ENCODE measurements at places on chromosomes 6 and 20. TPM values are rescaled to one million over a fixed set of nuclear protein-coding genes. Genes with fewer than 3 reads are reported as not detected.

The SLPI gene
- total RNA-seq, result 118 TPM

The PPP2R5D gene
- 51.9 TPM for total RNA-seq

GRCh38 chr6:6386010-6386409 is 65.5 kb upstream of the F13A1 start:
- DNase-seq, result no peak

The SLC22A3 gene
- total RNA-seq, result 15.8 TPM

The VIP gene
- total RNA-seq, result not detected

The RNF217 gene
- 35.0 TPM for total RNA-seq

DNA sequence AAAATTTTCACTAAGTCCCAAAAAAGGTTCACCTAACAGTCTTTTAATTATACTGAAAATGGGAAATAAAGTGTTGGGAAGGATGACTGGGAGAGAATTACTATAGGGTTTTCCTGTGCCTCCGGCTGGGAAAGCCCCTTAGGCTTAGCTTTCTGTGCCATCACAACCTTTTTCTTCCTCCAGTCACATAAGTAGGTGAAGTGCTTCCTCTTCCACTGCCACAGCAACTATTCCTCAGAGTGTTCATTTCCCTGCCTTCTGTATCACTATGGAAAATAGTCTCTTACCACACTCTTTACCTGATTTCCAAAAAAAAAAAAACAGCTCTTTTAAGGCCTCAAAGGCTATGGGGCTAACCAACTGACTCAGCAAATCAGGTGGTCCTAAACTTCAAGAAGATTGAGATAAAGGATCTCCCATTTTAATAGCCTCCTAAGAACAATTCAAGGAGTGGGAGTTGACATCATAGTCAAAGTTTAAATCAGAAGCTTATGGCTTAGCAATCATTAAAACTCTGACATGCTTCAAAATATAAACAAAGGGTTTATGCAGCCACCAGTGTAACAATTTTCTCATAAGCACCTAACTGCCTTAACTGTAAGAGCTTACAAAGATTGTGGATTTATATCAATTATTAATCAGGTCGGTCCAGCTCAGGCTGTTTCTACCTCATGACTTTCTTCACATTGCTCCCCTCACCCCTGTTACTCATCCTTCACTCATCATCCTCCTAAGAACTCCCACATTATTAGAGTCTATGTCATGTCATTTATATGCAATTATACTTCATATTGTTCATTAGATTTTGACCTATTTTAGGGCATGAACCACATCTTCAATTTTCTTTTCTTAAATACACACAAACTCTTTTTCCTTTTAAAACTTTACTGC is 95.3 kb downstream of the RNGTT start:
- no peak for DNase-seq

- DNase-seq, result no peak
Observed at GRCh38 chr20:53959911-53960578, 110.3 kb downstream of the BCAS1 start.

All from suprapubic skin (tissue), 4 donors.